ENCODE measurements at places on chromosomes 4 and X.

- DNase-seq: no peak
Measured at GRCh38 chr4:80006935-80007744, 65.9 kb downstream of the ANTXR2 start.

- no peak for DNase-seq
Measured at GRCh38 chrX:107146670-107147069, 28.0 kb upstream of the RBM41 start.

GRCh38 chrX:132594999-132595398 lies 106.2 kb upstream of the MBNL3 start:
- no peak for DNase-seq

GRCh38 chr4:169253113-169253671 lies 17.6 kb downstream of the SH3RF1 start:
- peak; percentile 53 for DNase-seq

- no peak for DNase-seq
Measured at GRCh38 chrX:56310581-56310980, 78.4 kb downstream of the KLF8 start.

DNA sequence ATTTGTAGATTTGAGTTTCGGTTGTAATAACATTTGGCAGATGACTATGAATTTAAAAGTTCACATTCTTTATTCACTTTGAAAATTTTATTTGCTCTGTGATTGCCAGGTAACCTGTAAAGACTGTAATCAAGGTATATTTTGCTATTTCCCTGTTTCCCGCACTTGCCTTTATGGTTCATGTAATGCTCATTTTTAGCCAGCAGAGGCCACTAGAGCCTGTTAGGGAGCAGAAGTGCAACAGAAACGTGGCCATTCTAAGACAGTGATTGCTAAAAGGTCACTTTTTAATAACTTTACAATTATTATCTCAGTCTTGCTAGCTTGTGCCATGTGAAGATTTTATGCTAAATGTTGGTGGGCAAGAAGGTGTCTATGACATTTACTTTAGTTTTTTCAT lies 12.4 kb downstream of the YIPF6 start:
- DNase-seq: no peak
